H7 (cell line): ENCODE measurements at places on chromosomes 4 and X. TPM values are rescaled to one million over a fixed set of nuclear protein-coding genes. Genes with fewer than 3 reads are reported as not detected.
A peak's percentile ranks its signal among the peaks of the same experiment; 100 is the strongest.

DNA sequence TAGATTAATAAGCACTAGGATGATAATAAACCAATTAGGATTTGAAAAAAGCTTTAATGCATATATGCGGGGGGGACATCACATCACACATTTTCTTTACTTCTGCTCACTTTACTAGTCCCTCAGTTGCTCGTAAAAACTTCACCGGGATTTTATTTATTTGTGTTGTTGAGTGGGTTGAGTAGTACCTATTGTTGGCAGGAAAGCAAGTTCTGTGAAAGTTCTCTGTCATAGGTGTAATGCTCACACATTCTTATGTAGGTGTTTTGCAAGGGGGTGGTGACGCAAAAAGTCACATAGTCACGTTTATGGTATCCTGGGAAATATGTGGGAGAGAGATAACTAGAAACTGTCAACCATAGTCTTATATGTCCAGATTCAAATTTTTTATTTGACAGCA, 65.3 kb downstream of the PDLIM5 start:
- DNase-seq, result no peak

DNA sequence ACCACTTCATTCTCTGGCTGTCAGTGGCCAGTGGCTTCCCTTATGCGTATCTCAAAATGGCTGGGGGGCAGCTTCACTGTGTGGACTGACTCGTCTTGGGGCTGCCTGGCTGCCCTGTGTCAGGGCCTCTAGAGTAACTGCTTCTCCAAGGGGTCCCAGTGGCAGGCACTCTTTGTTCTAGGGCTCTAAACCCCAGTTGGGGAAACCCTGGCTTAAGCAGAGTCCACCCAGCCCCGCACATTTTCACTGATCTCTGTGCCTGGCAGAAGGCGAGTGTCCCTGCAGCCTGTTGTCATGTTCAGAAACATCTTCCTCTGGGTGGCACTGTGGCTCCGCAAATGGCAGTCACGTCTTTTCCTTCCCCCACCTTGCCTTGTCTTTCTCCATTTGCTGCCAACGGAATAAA, 59.7 kb downstream of the NBDY start:
- no peak for DNase-seq

C4orf33 gene
- 6.4 and 8.9 TPM in 2 replicates for total RNA-seq

GRCh38 chr4:69497076-69497475, 1.4 kb upstream of the UGT2B4 start:
- DNase-seq, result no peak

DNA sequence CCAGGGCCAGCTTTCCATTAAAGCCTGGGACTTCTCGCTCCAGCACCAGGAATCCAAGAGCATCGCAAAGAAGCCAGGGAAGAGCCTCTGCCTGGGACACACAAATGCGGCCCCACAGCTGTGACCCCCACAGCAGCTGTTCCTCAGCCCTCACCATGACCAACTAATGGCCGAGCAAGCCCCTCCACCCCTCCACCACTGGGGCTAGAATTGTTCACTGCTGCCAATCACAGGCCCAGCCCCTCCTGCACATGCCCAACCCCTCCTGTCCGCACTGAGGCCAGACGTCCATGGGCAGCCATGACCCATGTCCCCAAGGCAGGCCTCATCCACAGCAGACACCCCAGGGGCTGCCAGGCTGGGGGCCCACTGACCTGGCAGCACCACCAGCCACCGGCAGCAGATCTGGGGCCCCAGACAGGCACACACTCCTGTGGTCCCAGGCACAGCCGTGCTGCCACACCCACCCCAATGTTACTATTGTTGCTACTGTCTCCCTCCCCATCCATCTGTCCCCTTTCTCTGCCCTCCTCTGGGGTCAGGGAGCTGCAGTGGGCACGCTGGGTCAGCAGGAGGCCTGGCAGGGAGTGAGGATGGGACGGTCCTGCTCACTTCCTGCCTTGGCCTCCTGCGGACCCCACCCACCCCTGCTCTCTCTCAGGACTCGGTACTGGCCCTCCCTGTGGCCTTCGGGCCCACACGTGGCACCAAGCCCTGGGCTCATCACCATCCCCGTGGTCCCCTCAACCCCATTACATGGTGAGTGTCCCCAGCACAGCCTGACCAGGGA, 56.0 kb downstream of the ZFYVE28 start:
- peak; percentile 51 for DNase-seq

- no peak for DNase-seq
Observed at GRCh38 chr4:106336618-106337017, 20.3 kb downstream of the AIMP1 start.

GRCh38 chrX:74467656-74468055, 46.4 kb downstream of the SLC16A2 start:
- no peak for DNase-seq

- DNase-seq, result peak; percentile 82
Observed at GRCh38 chr4:7929118-7929951, 10.3 kb downstream of the AFAP1 start.

RAB28 gene
- 27.7 and 32.4 TPM in 2 replicates for total RNA-seq

NPNT gene
- 0.33 and 0.97 TPM in 2 replicates for total RNA-seq

GRCh38 chr4:149296503-149296902, 519.1 kb downstream of the IQCM start:
- DNase-seq, result no peak
